ENCODE measurements at places on chromosomes 4 and X. TPM values are rescaled to one million over a fixed set of nuclear protein-coding genes. Genes with fewer than 3 reads are reported as not detected.

HHIP gene
- 1.3 TPM for total RNA-seq

DNA sequence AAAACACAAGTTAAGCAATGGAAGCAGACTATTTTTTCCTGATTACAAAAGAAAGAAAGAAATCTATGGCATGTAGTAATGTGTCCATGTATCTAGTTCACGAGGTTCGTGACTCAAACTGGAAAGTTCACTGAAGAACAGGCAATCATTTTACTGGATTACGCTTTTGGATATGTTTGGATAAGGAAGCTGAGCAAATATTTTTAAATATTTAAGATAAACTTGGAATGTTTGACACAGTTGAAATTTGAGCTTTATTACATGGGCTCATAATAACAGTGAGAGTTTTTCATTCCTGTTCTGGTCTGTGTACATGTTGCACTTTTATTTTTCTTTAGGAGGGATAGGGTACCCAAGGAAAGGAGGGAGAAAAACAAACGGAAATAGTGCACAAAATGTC lies 244.2 kb upstream of the GK2 start:
- no peak for DNase-seq

DNA sequence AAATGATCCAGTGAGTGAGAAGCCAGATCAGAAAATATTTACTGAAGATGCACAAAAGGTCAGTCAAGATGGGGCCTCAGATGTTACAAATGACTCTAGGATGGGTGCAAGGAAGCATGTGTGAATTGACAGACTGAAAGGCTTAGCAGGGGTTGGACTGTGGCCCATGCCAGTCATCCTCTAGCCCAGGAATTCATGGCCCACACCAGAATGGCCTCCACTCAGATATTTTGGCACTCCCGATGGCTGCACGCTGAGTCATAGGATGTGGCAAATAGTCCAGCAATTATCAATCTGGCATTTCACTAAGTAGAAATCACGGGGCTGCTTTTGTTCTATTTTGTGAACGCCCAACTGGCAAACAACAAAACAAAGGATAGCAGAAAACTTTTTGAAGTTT lies 406.5 kb downstream of the IQCM start:
- DNase-seq = no peak

GRCh38 chr4:25823632-25824031 lies 39.2 kb downstream of the SEL1L3 start:
- DNase-seq = no peak

- DNase-seq = no peak
Observed at GRCh38 chr4:54516556-54517215, 141.1 kb upstream of the KIT start.

STBD1 gene
- 0.47 TPM for total RNA-seq

DNA sequence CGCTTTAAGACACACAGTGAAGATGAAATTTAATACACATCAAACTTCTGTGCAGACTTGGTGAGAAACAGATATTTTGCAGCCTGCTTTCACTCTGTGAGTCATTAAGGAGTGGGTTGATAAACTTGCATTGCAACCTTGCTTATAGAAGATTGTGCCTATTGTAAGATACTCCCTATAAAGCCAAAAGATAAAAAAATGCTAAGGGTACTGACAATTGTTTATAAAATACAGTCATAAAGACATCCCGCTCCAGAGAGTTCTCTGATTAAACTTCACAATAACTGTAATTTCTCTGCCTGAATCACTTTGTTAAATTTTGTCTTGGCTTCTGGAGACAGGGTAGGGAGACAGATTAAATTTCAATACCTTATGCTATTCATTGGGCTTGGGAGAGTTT lies 49.1 kb downstream of the GALNT7 start:
- no peak for DNase-seq

DNA sequence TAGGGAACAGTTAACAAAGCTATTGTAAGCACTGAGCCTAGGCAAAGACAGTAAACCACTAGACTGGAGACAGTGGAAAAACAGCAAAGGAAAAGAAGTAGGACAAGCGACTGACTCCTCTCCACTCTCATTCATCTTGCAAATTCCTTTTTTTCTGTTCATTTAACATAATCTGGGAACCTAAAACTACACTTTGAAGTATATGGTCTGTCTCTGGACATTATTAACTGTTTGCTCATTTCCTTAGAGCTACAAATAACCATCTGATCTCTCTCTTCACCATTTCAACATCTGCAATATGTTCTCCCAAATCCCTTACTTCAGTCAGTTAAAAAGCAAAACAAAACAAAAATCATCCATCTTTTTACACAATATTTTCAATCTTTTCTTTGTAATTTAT lies 642 bp downstream of the HMGN5 start:
- no peak for DNase-seq

DNA sequence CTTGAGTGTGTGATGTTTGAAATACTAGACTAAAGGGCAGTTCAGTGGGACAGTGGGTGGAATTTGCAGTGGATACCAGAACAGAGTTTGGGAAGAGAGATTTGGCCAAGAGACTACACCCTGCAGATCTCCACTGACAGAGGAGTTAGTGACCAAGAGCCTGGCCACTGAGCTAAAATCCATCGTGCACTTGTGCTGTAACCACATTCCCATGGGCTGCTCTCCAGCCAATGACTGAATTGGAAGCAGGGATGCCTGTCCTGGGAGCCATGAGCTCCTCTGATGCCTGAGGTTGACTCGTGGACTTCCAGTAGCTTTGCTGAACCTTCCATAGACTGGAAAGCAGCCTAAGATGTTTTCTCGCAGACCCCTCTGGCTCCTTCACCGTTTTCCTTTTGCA lies 296.1 kb downstream of the TRIML1 start:
- DNase-seq = no peak

FGF13 gene
- 81.1 TPM for total RNA-seq

YY2 gene
- total RNA-seq = 1.5 TPM

DNA sequence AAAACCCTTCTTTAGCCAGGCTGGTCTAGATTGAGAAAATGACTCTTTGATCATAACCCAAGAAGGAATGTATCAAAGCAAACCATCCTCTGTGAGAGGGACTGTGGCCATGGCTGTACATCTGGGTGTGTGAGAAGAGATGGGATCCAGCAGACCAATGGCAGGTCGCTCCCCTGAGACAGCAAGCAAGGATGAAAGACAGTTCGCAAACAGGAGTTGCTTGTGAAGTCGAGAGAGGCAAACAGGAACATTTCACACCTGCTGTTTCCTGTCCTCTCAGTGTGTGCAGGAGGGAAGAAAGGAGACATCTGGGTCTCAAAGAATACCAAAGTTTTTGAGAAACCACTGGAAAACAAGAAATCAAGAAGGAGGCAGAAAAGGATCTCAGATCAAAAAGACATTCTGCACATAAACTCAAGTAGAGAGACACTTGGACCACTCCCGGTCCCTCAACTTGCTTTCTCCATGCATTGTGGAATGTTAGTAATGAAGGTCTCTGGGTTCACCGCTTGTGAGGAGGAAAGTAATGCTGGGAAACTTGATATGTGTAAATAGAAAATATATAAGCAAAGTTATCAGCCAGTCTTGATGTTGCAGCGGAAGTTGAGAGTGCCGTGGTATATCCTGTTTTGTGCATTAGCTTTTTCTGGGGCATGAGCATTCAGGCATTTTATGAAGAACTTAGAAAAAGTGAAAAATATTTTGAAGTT lies 327.5 kb downstream of the BMPR1B start:
- DNase-seq = no peak

GRCh38 chr4:174714393-174715211 lies 114.4 kb downstream of the GLRA3 start:
- peak; percentile 10 for DNase-seq

ACE2 gene
- total RNA-seq = not detected

DNA sequence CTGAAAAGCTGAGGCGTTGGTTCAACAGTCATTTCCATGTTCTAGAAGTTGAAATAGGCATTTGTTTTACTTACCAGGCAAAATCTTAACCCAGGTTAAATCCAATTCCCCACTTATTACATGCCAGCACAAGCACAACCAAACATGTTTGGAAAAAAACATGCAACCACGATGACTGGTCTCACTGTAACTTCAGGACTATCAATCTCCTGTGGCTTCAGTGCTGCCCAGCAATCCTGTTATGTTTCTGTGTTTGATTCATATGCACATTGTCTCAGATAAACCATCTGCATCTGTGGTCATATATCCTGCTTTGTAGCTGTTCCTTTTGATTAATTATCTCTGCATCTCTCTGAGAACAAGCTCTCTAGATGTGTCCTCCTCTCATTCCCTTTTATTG lies 28.3 kb downstream of the PRDM8 start:
- no peak for DNase-seq

TMEM35A gene
- 9.1 TPM for total RNA-seq

DNA sequence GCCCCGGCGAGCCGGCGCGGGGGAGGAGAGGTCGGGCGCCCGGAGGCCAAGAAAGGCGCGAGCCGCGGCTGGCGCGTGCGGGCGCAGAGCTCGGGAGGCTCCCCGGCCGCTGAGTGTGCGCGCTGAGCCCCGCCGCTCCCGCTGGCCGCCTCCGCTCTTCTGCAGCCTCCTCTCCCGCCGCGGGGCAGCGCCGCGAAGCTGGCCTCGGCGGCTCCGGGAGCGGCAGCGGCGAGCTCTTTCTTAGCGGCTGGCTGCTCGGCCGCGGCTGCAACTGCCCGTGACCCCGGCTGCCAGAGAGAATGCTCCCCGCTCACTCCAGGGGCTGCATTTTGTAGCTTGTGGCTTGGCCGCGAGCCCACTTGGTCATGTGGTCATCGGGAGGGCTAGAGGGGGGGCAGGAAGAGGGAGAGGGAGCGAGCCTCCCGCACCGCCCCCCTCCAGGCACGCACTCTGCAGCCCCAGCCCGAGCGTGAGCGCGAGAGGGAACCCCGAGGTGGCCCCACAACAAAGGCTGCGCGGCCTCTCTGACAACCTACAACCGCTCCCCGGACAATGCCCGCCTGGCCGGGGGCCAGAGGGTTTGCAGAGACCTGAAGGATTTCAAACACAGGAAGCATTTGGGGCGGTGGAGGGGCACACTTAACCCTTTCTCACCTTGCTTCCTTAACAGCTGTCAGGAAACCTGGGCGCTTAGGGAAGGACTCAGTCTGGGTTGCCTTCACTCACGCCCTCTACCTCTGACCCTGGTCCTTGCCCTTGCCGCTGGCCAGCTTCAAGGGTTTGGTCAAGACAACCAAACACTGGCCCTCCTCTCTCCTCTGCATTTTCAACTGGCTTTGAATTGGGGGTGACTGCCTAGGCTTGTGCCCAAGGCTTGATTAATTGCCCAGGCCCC lies at the start of gene APLN:
Gene APLN (minus strand): TSS at position 305 of the 895 bp plus-strand sequence. CDS start 326 bp downstream, outside the sequence.
- DNase-seq = no peak

DNA sequence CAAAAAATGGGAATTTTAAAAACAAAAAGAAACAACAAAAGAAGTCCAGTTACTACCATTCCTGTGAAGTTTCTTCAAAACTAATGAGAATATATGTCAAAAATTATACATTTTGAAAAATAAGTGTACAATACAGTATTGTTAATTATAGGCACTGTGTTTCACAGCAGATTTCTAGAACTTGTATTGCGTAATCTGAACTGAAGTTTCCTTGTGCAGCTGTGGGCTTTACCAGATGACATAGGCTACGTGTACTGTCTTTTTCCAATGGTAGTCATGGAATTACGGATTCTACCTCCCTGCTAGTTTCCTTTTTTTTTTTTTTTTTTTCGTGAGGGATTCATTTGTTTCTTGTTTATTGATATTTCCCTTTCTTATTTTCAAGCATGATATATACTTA lies 113.8 kb upstream of the GABRA2 start:
- DNase-seq = no peak

DNA sequence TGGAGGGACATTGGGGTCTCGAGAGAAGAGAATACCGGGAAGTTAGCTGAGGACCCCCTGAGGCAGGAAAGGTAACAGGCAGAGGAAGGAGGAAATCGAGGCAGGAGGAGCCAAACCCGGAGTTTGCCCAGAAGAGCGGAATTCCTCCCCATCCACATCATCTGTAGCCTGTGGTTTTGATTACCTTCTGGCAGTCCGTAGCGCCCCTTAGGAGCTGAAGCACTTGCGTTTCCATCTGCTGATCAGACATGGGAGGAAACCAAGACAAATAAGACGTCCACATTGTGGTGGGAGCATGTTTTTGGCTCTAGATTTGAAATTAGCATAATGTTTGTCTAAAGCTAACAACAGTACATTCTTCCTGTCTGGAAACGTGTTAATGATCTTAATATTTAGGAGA lies 26.8 kb upstream of the HMX1 start:
- DNase-seq = no peak

DNA sequence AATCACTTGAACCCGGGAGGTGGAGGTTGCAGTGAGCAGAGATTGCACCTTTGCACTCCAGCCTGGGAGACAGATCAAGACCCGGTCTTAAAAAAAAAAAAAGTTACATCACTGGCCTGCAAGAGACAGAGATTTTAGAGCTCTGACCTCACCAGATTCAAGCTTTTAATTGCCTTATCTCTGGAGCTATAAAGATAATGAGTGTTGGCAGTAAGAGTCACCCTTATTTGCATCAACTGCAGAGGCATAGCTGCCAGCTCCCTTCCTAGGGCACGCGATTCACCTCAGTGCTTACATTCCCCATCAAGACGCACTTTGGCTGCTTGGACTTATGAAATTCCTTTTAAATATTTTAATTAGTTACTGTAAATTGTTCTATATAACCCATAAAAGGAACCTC lies 12.5 kb upstream of the SPATA4 start:
- no peak for DNase-seq

All from neural crest cell (in vitro differentiated cells).